ENCODE measurements at places on chromosomes 11 and 22.

- peak; percentile 8 for DNase-seq
Observed at GRCh38 chr11:8593935-8594909, at the start of gene STK33. STK33 (minus strand) TSS chr11:8594228; CDS start chr11:8474905, 119,323 bp downstream.

DNA sequence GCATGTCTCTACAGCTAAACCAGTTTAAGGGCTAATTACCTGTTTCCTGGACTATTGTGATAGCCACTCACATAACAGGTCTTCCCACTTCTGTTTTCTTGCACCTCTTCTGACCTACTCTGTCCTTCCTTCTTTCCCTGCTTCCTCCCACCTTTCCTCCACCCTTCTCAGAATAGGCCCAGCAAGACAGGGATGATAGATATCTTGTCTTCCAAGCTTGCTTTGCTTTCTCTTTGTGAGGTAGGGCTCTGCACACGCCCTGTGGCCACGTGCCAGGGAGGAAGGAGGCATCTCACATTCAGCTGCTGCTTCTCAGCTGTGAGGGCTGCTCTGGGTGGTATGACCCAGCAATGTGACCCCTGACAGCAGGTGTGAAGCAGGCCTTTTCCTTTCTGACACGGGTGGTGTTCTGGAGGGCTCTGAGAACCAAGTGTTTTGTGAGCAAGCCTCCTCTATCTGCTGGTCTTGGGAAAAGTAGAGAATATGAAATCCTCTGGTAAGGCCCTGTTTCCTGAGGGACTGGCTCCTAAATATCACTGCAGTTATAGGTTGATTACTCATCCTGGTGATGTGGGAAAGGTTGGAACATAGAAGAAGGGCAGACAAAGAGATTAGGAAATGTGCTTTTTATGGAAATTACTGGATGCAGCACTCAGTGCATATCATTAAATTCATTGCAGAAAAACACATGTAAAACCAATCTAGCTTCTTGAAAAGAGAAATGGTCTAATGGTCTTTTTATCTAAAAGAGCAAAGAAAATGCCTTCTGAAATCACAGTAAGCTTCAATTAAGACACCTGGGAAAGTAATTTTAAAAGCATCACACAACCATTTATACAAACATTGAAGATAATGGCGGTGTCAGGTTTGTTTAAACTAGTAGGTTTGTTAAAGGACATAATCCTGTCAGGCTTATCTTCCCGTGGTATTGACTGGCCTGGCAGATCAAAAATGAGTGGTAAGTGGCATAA is 8.5 kb downstream of the AMOTL1 start:
- DNase-seq = no peak

GRCh38 chr11:65536412-65537295 is 11.8 kb downstream of the SCYL1 start:
- DNase-seq = no peak

DNA sequence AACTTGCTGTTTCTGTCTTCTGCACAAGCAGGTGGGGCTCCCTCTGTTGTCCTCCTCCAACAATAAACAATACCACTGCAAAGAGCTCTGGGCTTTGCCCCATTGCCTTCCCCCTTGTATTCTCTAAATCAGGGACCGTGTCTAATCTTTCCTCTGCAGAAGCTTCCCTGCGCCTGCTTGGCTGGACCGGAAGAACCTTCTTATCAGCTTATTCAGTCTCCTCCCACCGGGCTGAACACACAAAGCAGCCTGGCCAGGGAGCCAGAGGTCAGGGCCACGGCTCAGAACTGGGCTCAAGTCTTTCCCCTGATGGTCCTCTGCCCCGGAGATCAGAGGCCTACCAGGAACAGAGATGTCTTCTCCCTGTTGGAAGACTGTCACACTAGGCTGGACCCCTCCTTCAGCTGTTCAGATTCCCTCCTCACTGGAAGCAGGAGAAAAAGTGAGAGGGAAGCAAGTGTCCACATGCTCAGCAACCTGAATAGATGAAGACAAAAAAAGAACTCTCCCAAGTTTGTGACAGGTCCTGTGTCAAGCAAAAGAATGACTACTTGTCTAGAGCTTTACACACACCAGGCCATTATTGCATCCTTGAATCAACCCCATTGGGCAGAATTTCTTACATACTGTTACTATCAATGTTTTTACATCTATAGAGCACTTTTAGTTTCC is 63.7 kb downstream of the RAB30 start:
- DNase-seq = no peak

DNA sequence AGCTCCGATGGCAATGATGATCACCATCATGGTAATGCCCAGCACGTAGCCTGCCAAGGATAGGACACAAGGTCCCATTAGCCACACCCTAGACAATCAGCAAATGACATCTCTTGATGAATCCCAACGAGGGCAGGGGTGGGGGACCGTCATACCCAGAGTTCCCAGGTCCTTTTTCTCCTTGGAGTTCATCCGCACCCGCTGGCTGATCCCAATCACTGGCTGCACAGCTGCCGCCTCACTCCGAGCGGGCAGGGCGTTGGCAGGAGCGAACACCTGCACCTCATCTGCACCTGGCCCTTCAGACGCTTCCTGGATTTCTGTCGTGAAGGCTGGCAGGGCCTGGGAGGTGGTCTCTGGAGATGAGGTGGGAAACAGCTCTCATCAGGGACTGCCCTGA is 2.9 kb downstream of the PIK3IP1 start:
- no peak for DNase-seq

DNA sequence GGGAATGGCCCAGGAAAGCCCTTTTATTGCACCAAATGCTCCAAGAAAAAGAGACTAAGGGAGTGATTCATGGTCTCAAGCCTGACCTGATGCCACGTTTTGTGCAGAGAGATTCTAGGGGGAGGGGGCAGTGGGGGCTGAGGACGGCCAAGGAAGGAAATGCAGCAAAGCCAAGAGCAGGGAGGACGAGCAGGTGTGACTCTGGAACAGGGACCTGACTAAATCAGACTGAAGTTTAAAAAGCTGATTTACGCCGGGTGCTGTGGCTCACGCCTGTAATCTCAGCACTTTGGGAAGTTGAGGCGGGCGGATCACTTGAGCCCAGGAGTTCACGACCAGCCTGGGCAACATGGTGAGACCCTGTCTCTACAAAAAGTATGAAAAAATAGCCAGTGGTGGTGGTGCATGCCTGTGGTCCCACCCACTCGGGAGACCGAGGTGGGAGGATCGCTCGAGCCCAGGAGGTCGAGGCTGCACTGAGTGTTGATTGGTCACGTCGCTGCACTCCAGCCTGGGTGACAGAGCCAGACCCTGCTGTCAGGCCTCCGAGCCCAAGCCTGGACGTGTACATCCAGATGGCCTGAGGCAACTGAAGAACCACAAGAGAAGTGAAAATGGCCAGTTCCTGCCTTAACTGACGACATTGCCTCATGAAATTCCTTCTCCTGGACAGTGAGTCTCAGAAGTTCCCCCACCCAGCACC is 10.8 kb upstream of the IFITM3 start:
- DNase-seq = no peak

DNA sequence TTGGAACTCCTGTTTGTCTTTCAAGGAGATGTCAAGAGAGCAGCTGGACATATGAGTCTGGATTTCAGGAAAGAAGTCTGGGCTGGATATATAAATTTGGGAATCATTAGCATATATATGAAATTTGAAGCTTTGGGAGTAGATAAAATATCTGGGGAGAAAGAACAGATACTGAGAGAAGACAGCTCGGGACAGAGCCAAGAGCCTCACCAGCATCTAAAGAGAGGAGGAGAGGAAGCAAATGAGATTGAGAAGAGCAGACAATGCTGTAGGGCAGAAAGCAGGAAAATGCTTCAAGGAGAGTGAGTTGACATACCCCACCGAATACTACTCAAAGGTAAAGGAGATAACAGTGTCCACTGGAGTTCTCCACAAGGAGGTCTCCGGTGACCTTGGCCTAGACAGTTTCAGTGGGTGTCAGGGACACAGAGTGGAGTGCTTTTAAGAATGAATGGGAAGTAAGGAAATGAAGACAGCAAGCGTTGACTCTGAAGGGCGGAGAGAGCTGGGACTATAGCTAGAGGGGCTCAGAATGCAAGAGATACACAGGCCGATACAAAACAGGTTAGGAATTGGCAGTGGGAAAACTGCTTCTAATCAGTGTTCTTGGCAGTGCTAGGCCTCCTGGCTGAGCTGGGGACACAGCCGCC is 862 bp downstream of the APBB1 start:
- DNase-seq = no peak

- DNase-seq = peak; percentile 81
Observed at GRCh38 chr11:65424205-65425104, 1.9 kb downstream of the NEAT1 start.

Measured in CD4-positive, alpha-beta T cell treated with Interferon alpha-2 for 1 hour (primary cell).